GM18507 (cell line): ENCODE measurements at places on chromosomes 5 and 9.

DNA sequence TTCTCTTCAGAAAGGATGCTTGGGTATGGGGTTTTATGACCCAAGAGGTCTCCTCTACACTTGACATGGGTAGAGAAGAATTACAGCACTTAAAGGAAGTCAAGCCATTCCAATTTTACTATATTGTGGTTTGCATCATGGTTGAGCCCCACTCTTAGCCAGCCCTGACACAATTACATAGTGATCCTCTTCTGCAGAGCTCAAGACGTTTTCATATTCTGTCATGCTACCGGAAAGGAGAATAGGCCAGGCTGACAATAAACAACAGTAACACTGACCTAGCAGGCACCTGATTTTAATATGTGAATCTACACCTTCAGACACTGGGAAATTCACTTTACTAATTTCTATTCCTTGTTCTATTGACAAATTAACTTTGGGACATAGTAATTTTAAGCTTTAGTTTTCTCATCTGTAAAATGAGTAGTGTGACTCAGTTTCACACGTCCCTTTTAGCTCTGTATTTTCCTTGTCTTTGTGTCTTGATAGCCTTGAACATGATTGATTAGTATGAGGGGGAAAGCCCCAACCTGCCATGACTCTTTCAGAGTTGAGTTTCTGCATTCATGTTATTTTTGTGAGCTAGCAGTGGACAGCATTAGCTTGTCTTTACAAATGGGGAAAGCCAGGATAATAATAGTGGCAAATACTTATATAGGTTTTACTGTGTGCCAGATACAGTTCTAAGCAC lies 83.8 kb downstream of the SV2C start:
- DNase-seq, result no peak

DNA sequence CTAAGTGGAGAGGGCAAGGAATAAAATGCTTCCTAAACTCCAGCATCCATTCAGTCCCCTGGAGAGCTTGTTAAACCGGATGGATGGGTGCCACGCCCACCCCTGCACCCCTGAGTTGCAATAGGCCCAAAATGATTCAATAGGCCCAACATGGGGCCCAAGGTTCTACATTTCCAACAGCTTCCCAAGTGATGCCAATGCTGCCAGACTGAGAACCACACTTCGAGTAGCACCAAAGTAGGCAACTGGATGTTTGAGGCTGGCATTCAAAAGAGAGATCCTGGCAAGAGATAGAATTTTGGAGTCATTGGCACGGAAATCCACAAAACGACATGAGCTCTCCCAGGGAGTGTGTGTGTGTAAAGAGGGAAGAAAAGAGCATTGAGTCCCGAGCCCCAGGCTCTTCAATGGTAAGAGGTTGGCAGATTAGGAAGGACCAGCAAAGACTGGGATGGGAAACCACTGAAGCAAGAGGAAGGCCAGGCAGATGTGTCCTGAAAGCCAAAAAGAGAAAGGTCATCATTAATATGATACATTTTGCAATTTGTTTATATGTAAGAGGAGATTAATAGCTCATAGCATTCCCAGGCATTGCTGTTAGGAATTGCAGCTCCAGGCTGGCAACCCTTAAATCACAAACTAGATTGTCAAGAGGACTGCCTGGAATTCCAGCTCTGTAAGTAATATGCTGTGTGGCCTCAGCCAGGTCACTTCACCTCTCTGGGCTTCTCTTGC lies 130.6 kb downstream of the KCNIP1 start:
- no peak for DNase-seq

GRCh38 chr5:7816535-7816901 lies 34.4 kb downstream of the CFAP90 start:
- no peak for DNase-seq

- no peak for DNase-seq
Measured at GRCh38 chr9:28999057-28999456, 1425.8 kb upstream of the C9orf72 start.

- no peak for DNase-seq
Measured at GRCh38 chr5:90037646-90038045, 371.9 kb downstream of the CETN3 start.
